GM12892 (cell line): ENCODE measurements at places on chromosomes 11 and 22.

GRCh38 chr22:30221121-30221992, 25.2 kb downstream of the LIF start:
- DNase-seq, result no peak

DNA sequence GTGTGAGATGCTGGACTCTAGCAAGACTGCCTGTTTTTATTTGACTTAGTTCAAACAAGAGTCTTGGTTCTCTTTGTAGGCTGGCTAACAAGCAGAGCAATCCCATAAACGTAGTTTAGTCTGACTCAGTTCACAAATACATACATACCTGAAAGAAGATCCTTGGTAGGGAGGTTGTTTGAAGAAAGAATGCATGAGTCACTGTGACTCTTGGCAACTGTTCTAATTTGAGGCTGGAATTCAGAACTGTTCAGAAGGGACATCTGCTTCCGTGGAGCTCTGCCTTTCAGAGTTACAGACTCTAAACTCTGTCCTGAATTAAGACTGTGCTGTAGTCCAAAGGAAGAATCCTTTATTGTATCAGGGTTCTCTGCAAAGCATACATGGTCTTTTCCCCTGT, 32.2 kb downstream of the C2CD3 start:
- no peak for DNase-seq

- no peak for DNase-seq
These were observed 650 bp upstream of the POU2AF3 start for GRCh38 chr11:111297696-111298095.

GRCh38 chr11:46338636-46338987, 8.7 kb upstream of the DGKZ start:
- DNase-seq, result no peak

- DNase-seq, result no peak
These were observed at the start of gene TMEM121B for GRCh38 chr22:17121233-17122195. Gene TMEM121B, minus strand, starts transcription at chr22:17121360. Its CDS starts 233 bp downstream, at chr22:17121127.

DNA sequence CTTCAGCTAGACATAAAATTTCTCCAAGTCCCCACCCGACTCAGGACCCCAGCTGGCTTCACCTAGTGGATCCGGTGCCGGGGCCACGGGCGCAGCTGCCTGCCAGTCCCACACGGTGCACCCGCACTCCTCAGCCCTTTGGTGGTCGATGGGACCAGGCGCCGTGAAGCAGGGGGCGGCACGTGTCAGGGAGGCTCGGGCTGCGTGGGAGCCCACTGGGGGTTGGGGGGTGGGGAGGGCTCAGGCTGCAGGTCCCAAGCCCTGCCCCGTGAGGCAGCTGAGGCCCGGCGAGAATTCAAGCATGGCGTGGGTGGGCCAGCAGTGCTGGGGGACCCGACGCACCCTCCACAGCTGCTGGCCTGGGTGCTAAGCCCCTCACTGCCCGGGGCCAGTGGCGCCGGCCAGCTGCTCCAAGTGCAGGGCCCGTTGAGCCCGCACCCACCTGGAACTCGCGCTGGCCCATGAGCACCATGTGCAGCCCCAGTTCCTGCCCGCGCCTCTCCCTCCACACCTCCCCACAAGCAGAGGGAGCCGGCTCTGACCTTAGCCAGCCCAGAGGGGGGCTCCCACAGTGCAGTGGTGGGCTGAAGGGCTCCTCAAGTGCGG, 747.0 kb downstream of the FAM181B start:
- DNase-seq, result no peak

DNA sequence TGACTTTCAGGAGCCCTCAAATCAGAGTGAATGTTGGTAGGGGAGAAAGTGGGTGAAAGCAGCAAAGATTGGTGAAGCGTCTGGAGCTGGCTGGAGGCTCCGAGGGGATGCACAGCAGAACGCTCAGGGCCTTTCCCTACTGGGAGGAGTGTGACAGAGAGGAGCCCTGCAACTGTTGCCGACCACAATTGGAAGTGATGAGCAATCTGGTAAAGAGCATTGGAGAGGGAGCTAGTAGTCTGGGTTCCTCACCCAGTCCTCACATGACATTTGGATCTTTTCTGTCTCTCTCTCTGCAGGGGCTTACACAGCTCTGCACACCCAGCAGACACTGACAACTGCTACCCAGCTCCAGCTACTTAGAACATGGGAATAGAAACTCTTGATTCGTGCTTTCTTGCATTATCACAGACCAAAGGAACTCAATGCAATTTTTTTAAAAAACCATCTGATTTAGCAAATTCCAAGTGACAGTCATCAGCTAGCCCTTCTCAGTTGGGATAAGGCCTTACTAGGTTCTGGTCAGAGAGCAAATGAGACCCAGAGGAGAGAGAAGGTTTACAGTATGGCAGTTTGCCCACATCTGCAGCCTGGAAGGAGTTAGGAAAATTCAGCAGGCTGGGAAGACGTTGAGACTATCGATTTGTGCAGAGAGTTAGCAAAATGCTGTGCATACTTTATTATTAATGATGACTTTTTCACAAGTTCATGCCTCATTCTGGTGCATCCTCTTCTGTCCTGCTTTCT, 278.0 kb upstream of the PLET1 start:
- no peak for DNase-seq

GRCh38 chr11:112644410-112645131, 316.6 kb upstream of the NCAM1 start:
- no peak for DNase-seq

DNA sequence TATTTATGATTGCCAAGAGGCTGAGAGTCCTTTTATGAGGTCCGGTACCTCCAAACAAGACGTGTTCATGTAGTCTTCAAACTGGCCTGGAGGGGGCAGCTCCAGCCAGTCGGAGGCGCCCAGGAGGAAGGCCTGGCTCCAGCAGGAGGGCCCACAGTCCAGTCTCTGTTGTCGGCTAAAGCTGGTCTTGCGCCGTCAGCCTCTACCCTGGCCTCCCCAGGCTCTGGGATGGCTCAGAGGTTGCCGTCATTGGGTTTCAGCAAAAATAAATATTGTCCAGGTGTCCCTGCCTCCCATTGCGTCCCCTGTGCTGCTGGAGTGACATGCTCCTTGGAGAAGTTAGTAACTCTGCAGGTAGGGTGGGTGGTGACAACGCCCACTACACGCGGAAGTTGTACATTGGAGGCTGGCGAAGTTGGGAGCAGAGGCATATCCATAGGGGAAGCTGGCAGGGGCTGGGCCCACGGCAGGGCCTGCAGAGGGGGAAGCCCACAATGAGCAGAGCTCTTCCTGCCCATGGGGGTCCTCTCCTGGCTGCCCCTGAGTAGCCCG, 1.0 kb upstream of the SLC25A1 start:
- DNase-seq, result peak; percentile 70

DNA sequence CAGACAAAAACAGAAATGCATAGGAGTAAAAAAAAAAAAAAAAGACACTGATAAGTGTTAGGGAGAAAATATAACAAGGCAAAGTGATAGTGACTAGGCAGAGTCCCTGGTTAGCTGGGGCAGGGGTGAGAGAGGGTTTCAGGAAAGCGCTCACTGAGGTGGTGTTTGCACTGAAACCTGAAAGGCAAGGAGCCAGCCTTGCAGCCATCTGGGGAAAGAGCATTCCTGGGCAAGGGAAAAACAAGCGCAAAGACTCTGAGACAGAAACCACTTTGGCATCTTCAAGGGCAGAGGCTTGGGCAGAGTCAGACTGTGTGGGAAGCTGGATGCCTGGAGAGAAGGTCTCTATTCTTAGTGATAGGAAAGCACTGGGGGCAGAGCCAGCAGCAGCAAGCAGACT, 14.5 kb downstream of the CLMP start:
- DNase-seq, result no peak

GRCh38 chr11:72642043-72642883, 32.0 kb downstream of the PDE2A start:
- no peak for DNase-seq

DNA sequence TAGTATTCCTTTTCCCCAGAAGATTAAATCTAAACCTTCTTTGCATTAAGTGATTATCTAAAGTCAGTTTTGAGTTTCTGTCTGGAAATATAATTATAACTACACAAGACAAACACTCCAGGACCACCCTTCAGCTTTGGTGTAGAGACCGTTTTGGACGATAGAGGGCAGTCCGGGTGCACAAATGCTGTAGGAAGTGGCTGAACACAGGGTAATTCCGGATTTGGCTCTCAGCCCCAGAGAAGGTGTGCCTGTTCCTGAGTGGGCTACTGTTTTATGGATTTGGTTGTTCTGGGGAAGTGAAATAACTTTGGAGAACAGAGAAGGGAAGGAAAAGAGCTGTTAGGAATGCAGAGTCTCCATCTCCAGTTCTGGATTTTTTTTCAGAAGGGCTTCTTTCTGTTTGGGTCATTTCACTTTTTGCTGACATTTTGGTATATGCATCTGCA, 14.8 kb downstream of the EXT2 start:
- DNase-seq, result peak; percentile 29

DNA sequence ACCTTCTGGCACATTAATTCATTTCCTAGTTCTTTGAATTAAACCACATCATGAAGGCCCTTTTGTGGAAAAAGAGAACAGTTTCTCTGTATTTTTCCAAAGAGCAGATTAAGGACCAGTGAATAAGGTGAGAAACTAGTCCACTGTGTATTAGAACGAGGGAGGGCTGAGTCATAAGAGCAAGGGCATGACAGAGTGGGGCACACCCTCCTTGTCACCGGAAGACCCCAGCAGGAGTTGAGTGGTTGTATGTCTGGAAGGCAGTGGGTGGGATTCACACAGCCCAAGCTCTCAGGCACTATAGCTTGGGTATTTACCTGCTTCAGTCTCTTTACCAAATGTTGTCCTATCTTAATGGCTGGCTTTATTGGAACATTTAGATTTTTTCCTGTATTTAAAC, 86.8 kb downstream of the BMAL1 start:
- no peak for DNase-seq

DNA sequence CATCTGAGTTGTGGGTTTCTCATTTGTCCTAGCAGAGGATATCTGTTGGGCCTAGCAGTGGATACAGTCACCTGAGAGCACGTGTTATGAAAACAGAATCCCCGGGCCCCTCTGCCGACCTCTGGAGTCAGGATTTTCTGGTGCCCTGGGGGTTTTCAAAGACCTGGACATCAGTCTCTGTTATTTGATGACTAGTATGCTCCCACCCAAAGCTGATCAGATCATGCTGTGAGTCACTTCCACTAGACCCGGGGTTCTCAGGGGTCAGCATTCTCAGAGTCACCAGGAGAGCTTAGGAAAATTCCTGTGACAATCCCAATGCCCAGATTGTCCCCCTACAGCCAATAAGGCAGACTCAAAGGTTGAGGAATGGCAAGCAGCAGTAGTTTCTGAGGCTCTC, 38.7 kb downstream of the KCNJ1 start:
- no peak for DNase-seq

DNA sequence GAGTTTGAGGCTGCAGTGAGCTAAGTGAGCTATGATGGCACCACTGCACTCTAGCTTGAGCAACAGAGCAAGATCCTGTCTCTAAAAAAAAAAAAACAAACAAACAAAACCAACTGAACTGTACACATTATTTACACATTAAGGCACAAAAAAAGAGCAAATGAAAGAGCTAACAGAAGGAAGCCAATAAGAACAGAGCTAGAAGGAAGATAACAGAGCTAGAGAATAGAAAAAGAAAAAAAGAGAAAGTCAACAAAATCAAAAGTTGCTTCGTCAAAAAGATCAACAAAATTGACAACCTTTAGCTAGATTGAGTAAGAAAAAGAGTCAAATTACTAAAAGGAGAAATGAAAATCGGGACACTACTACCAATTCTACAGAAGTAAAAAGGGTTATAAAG, 25.0 kb downstream of the GUCD1 start:
- no peak for DNase-seq
